ENCODE measurements at places on chromosomes 3 and 15.

DNA sequence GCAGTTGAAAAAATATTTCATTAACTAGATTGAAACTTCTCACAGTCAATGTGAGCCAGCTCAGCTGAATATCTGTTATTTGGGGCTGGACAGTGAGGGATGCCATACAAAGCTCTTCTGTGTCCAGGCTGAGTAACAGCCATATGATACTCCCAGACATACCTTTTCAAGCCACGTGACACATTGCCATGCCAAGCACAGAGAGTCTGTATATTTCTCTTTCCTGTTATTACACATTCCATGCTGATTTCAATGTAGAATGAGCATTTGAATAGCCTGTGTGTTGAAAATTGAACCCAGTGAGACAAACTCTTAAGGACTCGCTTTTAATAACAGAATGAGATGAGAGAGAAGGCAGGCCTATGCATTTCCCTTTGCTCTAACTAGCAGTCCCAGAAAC lies 334.7 kb upstream of the RASGRP1 start:
- DNase-seq, result no peak

DNA sequence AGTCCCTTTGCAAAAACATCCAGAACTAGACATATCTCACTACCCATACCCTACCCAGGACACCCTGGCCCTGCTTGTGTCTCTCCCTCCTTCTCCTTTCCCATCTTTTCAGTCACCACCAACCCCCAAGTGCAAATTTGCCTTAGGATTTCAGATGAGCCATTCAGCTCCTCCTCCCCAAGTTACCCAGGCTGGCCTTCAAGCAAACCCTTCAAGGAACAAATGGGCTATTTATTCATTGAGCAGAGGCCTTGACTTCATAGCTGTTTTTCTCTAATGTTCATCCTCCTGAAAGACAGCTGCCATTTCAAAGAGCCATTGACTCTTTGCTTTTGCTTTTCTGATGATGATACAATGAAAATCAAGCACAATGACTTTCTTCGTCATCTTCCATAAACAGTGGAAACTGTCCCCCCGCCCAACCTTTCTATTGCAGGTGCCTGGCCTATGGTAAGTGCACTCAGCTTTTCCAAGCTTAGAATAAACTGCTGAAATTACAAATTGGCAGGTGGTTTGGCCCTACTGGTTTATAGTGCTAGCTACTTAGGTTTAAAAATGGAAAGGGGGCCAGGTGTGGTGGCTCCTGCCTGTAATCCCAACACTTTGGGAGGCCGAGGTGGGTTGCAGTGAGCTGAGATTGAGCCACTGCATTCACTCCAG lies 26.1 kb upstream of the KLHL6 start:
- no peak for DNase-seq

DNA sequence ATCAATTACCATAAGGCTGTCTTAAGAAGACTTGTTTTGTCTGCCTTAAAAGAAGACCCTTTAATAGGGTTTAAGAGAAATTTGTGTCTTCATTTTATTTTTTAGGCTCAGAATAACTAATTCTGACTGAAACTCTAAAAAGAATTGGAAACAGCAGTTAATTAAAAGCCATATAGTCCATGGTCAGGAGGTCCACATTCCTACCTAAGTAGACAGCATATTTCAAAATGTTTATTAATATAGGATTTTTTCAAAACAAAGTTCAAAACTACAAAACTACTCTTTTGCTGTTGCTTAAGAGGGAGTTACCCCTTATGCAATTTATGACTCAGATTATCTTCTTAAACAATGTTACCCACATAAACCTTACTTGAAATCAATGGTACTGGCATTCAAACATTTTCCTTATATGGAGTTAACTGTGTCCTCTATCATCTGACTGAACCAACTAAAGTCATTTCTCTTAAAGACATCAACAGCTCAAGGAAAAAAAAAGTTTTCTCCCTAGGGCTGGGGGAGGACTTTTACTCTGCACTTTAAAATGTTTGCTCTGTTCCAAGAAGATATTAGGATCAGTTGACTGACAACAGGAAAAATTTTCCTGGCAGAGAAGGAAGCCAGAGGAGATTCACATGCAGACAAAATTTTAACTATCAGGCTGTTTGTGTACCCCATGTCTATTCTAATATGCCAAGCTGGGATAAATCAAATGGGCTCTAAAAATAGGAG lies 56.8 kb upstream of the NANOGP8 start:
- no peak for DNase-seq

- DNase-seq, result no peak
These were observed 57.7 kb downstream of the IGF2BP2 start for GRCh38 chr3:185767002-185767688.

DNA sequence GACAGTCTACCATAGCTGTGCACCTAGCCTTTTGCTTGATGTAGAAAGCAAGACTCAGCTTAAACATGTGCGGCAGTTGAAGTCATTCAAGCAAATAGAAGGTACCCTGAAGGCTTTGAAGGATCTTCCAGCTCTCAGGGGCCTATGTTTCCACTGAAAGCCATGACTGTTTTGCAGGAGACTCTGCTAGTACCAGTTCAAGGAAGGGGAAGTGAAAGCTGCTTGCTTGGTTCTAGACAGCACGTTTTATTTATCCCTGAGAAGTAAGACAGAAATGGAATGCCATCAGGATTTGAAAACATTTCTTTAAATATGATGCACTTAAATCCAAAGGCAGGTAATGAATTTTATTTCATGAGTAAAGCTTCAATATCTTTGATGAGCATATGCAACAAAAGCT lies 311.4 kb downstream of the PDCD6IP start:
- no peak for DNase-seq

Data from stimulated activated CD8-positive, alpha-beta memory T cell treated with anti-CD3 and anti-CD28 coated beads, Interleukin-4, amount 100 ng/mL, for 24 hours (primary cell).